RPMI7951 (cell line): ENCODE measurements at places on chromosomes 16 and 17.
A peak's percentile ranks its signal among the peaks of the same experiment; 100 is the strongest.

DNA sequence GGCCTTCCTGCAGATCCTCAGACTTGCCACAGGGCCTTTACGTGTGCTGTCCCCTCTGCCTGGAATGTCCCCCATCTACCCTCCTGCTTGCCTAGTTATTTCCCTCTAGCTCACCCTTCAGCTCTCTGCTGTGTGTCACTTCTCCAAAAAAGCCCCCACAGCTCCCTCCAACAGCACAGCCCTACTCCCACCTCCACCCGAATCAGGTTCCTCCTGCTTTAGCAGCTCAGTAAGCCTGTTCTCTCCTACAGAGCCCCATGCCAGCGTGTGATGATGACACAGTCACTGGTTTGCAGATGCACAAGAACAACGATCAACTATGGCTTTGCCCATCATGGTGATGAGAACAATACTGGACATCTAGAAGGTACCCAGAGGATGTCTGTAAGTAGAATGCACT is 7.1 kb upstream of the SAMD14 start:
- DNase-seq: no peak

DNA sequence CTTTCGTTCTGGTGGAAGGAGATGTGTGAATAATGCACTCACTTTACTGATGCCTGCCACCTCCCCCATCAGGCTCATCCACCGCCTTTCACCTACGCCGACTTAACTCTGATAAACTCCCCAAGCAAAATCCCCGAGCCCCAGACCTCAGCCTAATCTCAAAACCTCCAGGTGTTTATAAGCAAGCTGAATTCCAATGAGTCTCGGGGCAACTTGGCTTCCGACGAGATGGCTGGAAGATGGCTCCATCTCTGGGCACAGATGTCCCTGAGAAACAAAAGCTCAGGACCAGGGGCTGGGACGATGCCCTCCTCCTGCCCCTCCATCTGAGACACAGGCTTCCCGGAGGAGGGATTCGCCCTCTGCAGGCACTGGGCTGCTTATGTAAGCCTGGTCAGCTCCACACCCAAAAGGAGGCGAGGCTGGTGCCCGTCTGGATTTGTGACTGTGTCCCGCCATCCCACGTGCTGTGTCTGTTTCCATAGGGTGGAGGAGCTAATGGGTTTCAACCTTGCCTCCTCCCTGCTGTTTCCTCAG is 386.4 kb upstream of the TNRC6C start:
- no peak for DNase-seq

DNA sequence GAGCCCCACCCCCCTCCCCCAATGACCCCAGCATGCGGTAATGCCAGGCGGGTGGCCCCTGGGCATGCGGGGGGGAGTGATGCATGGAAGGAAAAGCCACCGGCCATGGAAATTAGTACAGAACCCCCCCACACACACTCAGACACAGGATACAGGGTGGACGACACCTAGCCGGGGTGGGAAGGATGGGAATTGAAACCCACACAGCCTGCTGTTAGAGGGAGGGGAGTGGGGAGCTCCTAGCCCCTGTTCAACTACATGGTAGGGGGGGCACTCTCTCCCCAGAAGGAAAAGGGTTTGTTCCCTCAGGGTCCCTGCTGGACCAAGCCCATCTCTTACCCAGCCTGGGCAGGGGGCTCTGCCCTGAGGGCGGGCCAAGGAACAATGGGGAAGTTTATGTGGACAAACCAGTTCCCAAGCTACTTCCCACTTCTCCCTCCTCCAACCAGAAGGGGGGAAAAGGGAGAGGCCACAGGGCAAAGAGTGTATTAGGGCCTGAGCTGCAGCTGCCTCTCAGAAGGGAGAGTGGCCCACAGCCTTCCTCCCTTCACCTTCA is 5.2 kb downstream of the TMUB2 start:
- DNase-seq: no peak

DNA sequence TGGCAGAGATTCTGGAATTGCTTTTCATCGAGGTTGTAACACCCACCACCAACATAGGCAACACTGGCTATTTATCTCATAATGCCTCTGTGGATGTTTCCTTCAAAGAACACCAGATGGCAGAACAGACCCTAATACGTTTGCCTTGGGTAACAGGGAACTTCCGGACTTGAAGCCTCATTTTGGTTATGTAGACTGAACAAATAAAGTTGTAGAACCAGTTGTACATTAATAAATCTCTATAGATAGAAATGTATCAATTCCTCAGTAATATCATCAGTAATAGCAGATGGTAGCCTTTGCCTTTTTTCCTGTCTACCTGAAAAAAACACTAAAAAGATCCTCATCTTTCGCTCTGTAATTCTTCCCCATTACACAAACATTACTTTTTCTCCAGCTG is 25.9 kb upstream of the APOH start:
- peak; percentile 74 for DNase-seq

DNA sequence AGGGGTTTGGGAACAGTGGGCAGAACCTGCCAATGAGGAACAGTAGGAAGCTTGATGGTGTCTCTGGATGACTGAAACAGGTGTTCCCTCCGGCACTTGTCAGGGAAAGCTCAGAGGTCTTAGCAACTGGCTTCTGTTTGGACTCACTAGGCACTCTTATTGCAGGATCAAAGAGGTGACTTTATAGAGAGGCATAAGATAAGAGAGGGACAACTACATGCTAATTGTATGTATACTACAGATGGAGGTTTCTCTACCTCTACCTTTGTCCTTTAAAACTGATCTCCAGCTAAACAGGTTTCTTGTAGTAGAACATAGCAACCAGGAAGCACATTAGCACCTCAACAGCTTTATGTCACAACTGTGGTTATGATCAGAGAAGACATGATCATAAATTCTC is 7.6 kb downstream of the CNTD1 start:
- DNase-seq: no peak

GRCh38 chr16:10485698-10486382 is 94.6 kb downstream of the EMP2 start:
- no peak for DNase-seq

DNA sequence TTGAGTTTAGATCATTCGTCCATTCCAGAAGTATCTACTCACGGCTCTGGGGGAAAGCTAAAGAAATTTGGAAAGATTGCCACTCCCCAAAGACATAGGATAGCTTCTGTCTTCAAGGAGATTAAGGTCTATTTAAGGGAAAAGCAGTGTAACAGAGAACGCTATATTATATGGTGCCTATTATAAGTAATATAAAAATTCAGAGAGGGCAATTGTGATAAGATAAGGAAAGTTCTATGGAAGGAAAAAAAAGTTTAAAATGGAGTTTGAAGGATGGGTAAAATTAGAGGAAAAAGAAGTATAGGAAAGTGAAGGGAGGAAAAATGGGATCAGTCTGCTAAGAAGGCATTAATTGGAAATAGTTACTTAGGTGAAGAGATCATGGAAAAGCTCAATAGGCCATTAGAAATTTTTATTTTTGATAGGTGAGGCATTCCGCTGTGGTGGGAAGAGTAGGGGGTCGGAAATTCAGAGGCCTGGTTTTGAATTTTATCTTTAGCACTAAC is 690 bp upstream of the CDC27 start:
- no peak for DNase-seq
